K562 (cell line): ENCODE measurements at places on chromosomes 11 and 22. TPM values are rescaled to one million over a fixed set of nuclear protein-coding genes. Genes with fewer than 3 reads are reported as not detected.
A peak's percentile ranks its signal among the peaks of the same experiment; 100 is the strongest.

- peaks cover 61% of the 10 kb centered on the region; the same call in 2 of the 3 replicates for H3K36me3 ChIP-seq
- no peaks in the 10 kb centered on the region for H3K27me3 ChIP-seq
- DNase-seq = no peak
- no peak overlapping the region for H3K4me3 ChIP-seq
- no peak overlapping the region for H3K27ac ChIP-seq
Measured at GRCh38 chr11:66339162-66339675, 3.0 kb upstream of the RIN1 start.

SYT7 gene
- total RNA-seq = 0.47 and 0.51 TPM in 2 replicates

TP53I11 gene
- total RNA-seq = 1.4 TPM in 2 replicates

- peaks cover 26% of the 10 kb centered on the region; the same call in 2 of the 3 replicates for H3K27me3 ChIP-seq
- DNase-seq = no peak
- H3K36me3 ChIP-seq = no peaks in the 10 kb centered on the region
- no peak overlapping the region for H3K4me3 ChIP-seq
- H3K27ac ChIP-seq = no peak overlapping the region
- peaks cover 34% of the 10 kb centered on the region for H3K4me1 ChIP-seq
Measured at GRCh38 chr11:61699737-61700160, 19.6 kb downstream of the DAGLA start.

DNA sequence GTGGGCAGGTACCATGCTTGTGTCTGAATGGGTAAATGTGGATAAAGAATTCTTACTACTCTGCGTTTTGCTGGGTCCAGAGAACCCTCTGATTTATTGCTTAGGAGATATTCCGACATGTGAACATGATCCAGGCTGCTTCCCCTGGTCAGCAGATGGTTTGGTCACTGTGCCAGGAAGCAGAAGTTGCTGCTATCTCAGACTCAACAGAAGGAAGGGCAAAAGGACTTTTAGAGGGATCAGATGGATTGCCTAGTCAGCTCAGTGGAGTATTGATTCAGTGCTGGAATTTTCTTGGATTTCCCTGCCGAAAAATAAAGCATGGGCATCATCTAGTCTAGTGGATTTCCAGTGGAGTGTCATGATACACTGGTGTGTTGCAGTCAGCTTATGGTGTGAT lies 440.1 kb downstream of the NTM start:
- no peaks in the 10 kb centered on the region for H3K4me1 ChIP-seq
- no peak for DNase-seq
- no peaks in the 10 kb centered on the region; the same call in 2 of the 3 replicates for H3K36me3 ChIP-seq
- no peaks in the 10 kb centered on the region for H3K27me3 ChIP-seq

DNA sequence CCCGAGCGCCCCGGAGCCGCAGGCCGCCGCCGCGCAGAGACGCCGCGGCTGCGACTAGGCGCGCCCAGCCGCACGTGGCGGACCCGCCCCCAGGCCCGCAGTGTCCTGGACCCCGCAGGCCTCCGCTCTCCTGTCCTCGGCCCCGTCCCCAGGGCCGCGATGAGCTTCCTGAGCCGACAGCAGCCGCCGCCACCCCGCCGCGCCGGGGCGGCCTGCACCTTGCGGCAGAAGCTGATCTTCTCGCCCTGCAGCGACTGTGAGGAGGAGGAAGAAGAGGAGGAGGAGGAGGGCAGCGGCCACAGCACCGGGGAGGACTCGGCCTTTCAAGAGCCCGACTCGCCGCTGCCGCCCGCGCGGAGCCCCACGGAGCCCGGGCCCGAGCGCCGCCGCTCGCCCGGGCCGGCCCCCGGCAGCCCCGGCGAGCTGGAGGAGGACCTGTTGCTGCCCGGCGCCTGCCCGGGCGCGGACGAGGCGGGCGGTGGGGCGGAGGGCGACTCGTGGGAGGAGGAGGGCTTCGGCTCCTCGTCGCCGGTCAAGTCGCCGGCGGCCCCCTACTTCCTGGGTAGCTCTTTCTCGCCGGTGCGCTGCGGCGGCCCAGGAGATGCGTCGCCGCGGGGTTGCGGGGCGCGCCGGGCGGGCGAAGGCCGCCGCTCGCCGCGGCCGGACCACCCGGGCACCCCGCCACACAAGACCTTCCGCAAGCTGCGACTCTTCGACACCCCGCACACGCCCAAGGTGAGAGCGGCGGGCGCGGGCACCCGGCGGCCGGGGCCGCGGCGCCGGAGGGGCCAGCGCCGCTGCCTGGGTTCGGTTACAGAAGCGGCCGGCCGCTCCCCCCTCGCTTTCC lies 528 bp downstream of the WEE1 start:
- H3K27me3 ChIP-seq = no peaks in the 10 kb centered on the region
- peak overlapping the region; percentile 98 for H3K27ac ChIP-seq
- H3K4me1 ChIP-seq = peaks cover 35% of the 10 kb centered on the region
- peak overlapping the region; percentile 92 for H3K4me3 ChIP-seq
- H3K36me3 ChIP-seq = peaks cover 39% of the 10 kb centered on the region
- DNase-seq = no peak

CLMP gene
- total RNA-seq = 0.02 and 0.49 TPM in 2 replicates

DNA sequence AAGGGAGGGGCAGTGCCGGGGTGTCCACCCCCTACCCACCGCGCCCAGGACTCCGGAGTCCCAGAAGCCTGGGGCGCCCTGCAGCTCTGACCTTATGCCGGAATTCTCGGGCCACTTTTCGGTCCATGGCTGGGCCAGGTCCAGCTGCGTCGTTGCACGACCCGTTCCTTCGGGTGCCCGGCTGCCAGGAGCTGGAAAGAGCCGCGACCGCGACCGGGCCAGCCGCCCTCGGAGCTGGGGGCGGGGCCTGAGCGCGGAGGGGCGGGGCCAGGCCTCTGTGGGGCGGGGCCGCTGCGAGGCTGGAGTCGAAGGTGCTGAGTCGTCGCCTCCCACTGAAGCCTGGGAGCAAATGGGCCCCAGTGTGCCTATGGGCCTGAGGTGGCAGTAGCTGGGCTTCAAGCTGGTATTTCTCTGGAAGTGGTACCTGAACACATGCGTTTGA lies at the start of gene USH1C:
Gene USH1C, minus strand, starts transcription at position 236 of the 442 bp plus-strand sequence. Its CDS starts 109 bp downstream, at position 127.
- H3K27me3 ChIP-seq = peaks cover 10% of the 10 kb centered on the region; the same call in 1 of the 3 replicates
- no peaks in the 10 kb centered on the region for H3K4me1 ChIP-seq
- H3K36me3 ChIP-seq = no peaks in the 10 kb centered on the region
- peak within 1 kb of the TSS; percentile 25 for H3K4me3 ChIP-seq
- no peak within 1 kb of the TSS; the same call in 2 of the 3 replicates for H3K27ac ChIP-seq
- DNase-seq = peak; percentile 63

GTF2H1 gene
- total RNA-seq = 63.8 and 67.2 TPM in 2 replicates

C11orf68 gene
- total RNA-seq = 34.5 and 35.9 TPM in 2 replicates

DNA sequence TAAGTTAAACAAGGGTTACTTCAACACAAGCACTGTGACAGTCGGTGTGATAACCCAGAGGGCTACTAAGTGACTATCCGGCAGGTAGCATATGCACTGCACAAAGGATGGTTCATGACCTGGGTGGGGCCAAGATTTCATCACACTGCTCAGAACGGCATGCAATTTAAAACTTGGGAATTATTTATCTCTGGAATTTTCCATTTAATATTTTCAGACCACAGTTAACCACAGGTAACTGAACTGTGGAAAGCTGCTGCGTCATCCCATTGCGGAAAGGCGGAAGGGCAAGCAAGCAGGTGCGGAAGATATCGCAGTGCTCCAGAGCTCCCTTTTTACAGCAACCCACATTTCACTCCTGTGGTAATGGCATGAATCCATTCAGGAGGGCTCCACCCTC lies 540.8 kb downstream of the INSC start:
- H3K27me3 ChIP-seq = no peaks in the 10 kb centered on the region; the same call in 1 of the 2 replicates
- peak; percentile 48 for DNase-seq
- H3K27ac ChIP-seq = no peak overlapping the region
- no peaks in the 10 kb centered on the region for H3K36me3 ChIP-seq
